Lung (tissue), 17 donors: ENCODE measurements at places on chromosomes 4 and X. TPM values are rescaled to one million over a fixed set of nuclear protein-coding genes. Genes with fewer than 3 reads are reported as not detected.
A peak's percentile ranks its signal among the peaks of the same experiment; 100 is the strongest.

GRCh38 chr4:136319789-136320464 is 1212.4 kb downstream of the PCDH18 start:
- no peaks in the 10 kb centered on the region for H3K27me3 ChIP-seq

DNA sequence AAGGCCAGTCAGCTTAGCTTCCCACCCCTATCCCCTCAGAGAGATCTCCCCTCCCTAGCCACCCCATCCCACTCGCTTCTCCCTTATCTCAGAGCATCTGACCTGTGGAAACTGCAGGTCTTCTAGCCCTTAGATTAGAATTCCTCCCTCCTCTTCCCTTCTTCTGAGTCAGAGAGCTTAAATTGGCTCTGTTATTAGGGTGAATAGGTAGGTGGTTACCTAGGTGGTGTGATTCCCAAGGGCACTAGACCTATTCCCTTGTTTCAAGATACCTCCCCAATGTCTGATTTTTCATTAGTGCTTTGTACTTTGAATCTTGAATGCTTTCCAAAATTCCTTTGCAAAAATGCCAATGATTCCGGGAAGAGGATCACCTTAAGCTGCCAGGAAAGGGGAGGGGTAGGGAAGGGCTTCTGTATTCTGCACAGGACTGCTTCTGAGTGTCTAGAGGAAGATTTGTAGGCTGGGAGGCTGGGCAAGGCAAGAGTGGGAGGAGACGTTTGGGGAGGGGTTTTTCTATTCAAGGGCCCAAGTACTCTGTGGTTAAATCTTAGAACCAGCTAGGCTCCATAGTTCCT is 24.5 kb upstream of the MSN start:
- peak; percentile 11 for DNase-seq
- no peaks in the 10 kb centered on the region for H3K4me1 ChIP-seq
- no peaks in the 10 kb centered on the region for H3K27me3 ChIP-seq
- peaks cover 1% of the 10 kb centered on the region for H3K36me3 ChIP-seq

- peaks cover 4% of the 10 kb centered on the region for H3K4me1 ChIP-seq
- no peaks in the 10 kb centered on the region for H3K36me3 ChIP-seq
- no peak overlapping the region for H3K27ac ChIP-seq
- H3K4me3 ChIP-seq: no peak overlapping the region
These were observed 105.8 kb downstream of the REPS2 start for GRCh38 chrX:17052210-17052609.

- no peak overlapping the region for H3K4me3 ChIP-seq
- H3K27me3 ChIP-seq: peaks cover 7% of the 10 kb centered on the region
- DNase-seq: no peak
- H3K27ac ChIP-seq: no peak overlapping the region
- H3K4me1 ChIP-seq: peaks cover 22% of the 10 kb centered on the region
These were observed 83.1 kb downstream of the SORBS2 start for GRCh38 chr4:185728893-185729292.

- DNase-seq: peak; percentile 91
- peaks cover 14% of the 10 kb centered on the region for H3K36me3 ChIP-seq
- no peak overlapping the region for H3K4me3 ChIP-seq
- H3K27me3 ChIP-seq: no peaks in the 10 kb centered on the region
These were observed 51.0 kb downstream of the GUCY1B1 start for GRCh38 chr4:155809835-155810234.

DNA sequence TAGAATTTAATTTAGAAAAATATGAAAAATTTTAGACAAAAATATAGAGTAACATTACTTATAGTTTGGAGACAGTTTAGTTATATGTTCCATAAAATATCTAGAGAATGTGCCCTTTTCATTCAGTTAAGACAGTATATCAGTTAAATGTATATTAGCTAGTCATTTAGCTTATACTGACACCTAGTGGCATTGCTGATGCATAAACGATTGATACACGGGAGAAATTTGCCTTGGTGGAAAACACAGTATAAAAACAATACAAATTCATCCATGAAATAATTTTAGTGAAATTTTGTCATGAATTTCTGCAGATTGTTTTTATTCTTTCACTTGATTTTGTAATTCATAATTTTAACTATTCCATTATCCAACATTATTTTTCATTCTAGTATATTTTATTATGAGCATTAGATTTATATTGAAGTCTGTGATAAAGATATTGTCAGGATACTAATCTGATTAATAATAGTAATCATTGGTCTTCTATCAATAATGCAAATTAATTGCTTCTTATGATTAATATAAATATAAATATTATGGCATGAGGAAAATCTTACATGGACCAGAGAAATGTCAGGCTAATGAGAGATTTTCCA is 219.0 kb downstream of the TLL1 start:
- no peak overlapping the region for H3K27ac ChIP-seq
- no peaks in the 10 kb centered on the region for H3K27me3 ChIP-seq
- H3K4me3 ChIP-seq: no peak overlapping the region
- no peak for DNase-seq

- H3K4me3 ChIP-seq: no peak overlapping the region
- no peak for DNase-seq
- H3K4me1 ChIP-seq: no peaks in the 10 kb centered on the region
These were observed 796.8 kb downstream of the ADGRL3 start for GRCh38 chr4:61996943-61997342.

- no peaks in the 10 kb centered on the region for H3K4me1 ChIP-seq
- H3K27me3 ChIP-seq: peaks cover 3% of the 10 kb centered on the region
- no peak for DNase-seq
- H3K4me3 ChIP-seq: no peak overlapping the region
- H3K27ac ChIP-seq: no peak overlapping the region
These were observed 137.5 kb downstream of the ZNF674 start for GRCh38 chrX:46407753-46408130.

- no peak overlapping the region for H3K27ac ChIP-seq
- no peaks in the 10 kb centered on the region for H3K4me1 ChIP-seq
- no peaks in the 10 kb centered on the region for H3K36me3 ChIP-seq
- no peaks in the 10 kb centered on the region for H3K27me3 ChIP-seq
These were observed 8.0 kb upstream of the CDKN2AIP start for GRCh38 chr4:183436417-183436816.

GRCh38 chrX:97909245-97909644 is 1025.5 kb downstream of the RPA4 start:
- H3K4me1 ChIP-seq: no peaks in the 10 kb centered on the region
- peaks cover 2% of the 10 kb centered on the region for H3K27me3 ChIP-seq
- no peak for DNase-seq

- no peaks in the 10 kb centered on the region for H3K27me3 ChIP-seq
- no peaks in the 10 kb centered on the region for H3K4me1 ChIP-seq
- H3K4me3 ChIP-seq: no peak overlapping the region
These were observed 229.6 kb downstream of the FBXO8 start for GRCh38 chr4:174053895-174054294.

DNA sequence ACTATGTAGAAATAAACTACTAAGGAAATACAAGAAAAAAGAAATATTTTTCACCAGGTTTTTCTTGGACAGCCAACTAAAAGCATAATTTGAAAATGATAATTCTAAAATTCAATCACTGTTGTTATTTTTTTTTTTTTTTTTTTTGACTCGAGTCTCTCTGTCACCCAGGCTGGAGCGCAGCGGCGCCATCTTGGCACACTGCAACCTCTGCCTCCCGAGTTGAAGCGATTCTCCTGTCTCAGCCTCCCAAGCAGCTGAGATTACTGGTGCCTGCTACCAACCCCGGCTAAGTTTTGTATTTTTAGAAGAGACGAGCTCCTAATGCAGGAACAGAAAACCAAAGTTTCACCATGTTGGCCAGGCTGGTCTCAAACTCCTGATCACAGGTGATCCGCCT is 122.3 kb upstream of the UGT8 start:
- H3K4me1 ChIP-seq: no peaks in the 10 kb centered on the region
- H3K4me3 ChIP-seq: no peak overlapping the region
- H3K27ac ChIP-seq: no peak overlapping the region
- H3K27me3 ChIP-seq: no peaks in the 10 kb centered on the region
- H3K36me3 ChIP-seq: no peaks in the 10 kb centered on the region

DNA sequence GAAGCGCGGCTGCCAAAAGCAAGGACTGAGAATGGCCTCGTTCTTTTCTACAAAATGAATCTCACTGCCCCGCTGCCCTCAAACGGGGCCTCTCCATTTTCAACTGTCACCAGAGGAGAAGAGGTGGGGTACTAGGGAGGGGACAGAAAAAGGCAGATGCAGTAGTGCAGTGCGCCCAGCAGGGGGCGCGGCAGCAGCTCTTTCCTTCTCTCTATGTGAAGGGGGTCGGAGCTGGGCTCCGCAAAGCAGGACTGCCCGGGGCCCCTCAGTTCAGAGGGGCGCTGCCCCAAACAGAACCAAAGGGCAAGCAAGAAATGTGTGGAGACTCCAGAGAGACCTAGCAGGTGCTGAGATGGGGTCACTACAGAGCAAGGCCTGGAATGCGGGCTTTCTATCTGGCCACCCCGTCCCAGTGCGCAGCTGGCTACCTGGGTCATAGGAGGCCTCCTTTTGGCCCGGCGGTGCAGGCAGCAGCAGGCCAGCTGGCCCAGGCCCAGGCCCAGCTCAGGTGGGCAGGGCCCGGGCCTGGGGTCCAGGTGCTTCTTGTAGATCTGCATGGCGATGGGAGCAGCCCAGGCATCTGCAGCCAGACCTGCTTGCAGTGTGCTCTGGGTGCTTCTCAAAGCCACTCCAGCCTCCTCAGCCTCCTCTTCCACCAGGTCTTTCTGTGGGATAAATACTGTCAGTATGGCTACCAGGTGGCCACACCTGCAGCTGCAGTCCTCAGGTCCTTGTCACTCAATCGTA is 5.9 kb downstream of the IRAK1 start:
- peaks cover 3% of the 10 kb centered on the region for H3K4me1 ChIP-seq
- no peaks in the 10 kb centered on the region for H3K27me3 ChIP-seq
- H3K36me3 ChIP-seq: no peaks in the 10 kb centered on the region
- peak; percentile 61 for DNase-seq
- no peak overlapping the region for H3K27ac ChIP-seq

GRCh38 chr4:1569461-1570151 is 114.5 kb downstream of the FAM53A start:
- peaks cover 9% of the 10 kb centered on the region for H3K27me3 ChIP-seq
- H3K4me3 ChIP-seq: no peak overlapping the region
- no peaks in the 10 kb centered on the region for H3K36me3 ChIP-seq

DNA sequence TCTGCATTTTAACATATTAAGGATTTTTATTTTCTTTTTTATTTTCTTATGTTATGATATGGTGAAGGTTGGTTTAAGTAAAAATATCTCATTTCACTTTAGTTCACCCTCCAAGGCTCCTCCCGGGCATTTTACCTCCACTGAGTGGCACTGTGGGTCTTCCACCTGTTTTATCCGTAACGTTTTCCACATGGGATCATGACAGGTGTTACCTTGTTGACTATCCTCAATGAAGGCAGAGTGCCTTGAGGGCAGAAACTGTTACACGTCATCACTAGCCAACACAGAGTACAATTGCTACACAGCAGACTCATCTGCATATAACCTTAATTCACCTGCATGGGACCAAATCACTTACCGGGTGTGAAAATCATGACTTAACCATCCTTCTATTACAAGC is 105.8 kb downstream of the GEMIN8 start:
- H3K4me1 ChIP-seq: no peaks in the 10 kb centered on the region
- H3K36me3 ChIP-seq: no peaks in the 10 kb centered on the region
- no peak overlapping the region for H3K4me3 ChIP-seq
- no peaks in the 10 kb centered on the region for H3K27me3 ChIP-seq
- DNase-seq: no peak

- H3K4me1 ChIP-seq: no peaks in the 10 kb centered on the region
- H3K27ac ChIP-seq: no peak overlapping the region
- H3K27me3 ChIP-seq: no peaks in the 10 kb centered on the region
- H3K4me3 ChIP-seq: no peak overlapping the region
- peaks cover 31% of the 10 kb centered on the region for H3K36me3 ChIP-seq
These were observed 121.7 kb downstream of the PDS5A start for GRCh38 chr4:39855909-39856512.

GRCh38 chr4:40289366-40290188 is 45.6 kb upstream of the CHRNA9 start:
- no peak overlapping the region for H3K4me3 ChIP-seq
- no peak overlapping the region for H3K27ac ChIP-seq
- DNase-seq: no peak
- no peaks in the 10 kb centered on the region for H3K36me3 ChIP-seq
- H3K27me3 ChIP-seq: no peaks in the 10 kb centered on the region
- no peaks in the 10 kb centered on the region for H3K4me1 ChIP-seq

DNA sequence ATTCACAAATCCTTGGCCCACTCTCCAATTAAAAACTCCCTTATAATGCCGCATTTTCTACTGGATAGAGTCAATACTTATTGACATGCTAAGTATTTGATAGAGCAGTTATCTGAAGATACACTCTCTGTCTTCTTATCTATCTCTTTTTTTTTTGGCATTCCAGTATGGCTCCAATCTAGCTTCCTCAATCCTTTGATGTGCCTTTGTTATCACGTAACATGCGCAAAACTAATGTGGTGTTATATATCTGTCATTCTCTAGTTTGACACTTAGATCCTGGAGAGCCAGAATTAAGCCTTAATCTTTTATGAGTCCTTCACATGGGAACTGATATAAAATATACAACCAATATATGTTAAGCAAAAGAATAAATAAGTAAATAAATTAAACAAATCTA is 54.7 kb downstream of the VSIG4 start:
- no peak overlapping the region for H3K27ac ChIP-seq
- no peak for DNase-seq
- no peaks in the 10 kb centered on the region for H3K27me3 ChIP-seq
- H3K4me3 ChIP-seq: no peak overlapping the region

- H3K27ac ChIP-seq: no peak overlapping the region
- DNase-seq: no peak
- peaks cover 4% of the 10 kb centered on the region for H3K27me3 ChIP-seq
- H3K4me3 ChIP-seq: no peak overlapping the region
- peaks cover 18% of the 10 kb centered on the region for H3K4me1 ChIP-seq
These were observed 113.9 kb downstream of the GPR143 start for GRCh38 chrX:9651737-9652136.

- no peak overlapping the region for H3K27ac ChIP-seq
- no peaks in the 10 kb centered on the region for H3K36me3 ChIP-seq
- no peak overlapping the region for H3K4me3 ChIP-seq
- H3K4me1 ChIP-seq: no peaks in the 10 kb centered on the region
These were observed 47.1 kb downstream of the NDST3 start for GRCh38 chr4:118081434-118081833.

DNA sequence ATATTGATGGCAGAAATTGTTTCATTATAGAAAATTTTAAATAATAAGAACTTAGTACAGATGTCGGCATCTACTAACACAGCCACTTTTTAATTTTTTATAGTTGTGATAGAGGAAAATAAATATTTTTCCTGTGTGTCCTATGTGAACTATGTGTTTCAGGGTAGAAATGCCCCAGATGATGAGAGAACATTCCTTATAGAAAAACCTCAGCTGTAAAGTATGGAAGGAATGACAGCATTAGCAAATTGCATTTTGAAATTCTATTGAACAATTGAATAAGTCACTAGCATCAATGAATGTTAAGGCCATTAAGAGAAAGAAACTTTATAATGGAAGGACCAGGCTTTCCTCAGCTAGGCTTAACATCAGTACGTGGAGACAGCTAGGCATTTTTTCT is 149.2 kb downstream of the CFAP299 start:
- H3K27ac ChIP-seq: no peak overlapping the region
- no peak for DNase-seq
- H3K4me1 ChIP-seq: no peaks in the 10 kb centered on the region
- H3K4me3 ChIP-seq: no peak overlapping the region

GRCh38 chr4:102624505-102624904 is 123.3 kb downstream of the NFKB1 start:
- H3K27me3 ChIP-seq: no peaks in the 10 kb centered on the region
- no peaks in the 10 kb centered on the region for H3K36me3 ChIP-seq
- H3K27ac ChIP-seq: no peak overlapping the region
- H3K4me3 ChIP-seq: no peak overlapping the region
- no peaks in the 10 kb centered on the region for H3K4me1 ChIP-seq
- no peak for DNase-seq

Gene LRBA
- total RNA-seq: 54.8 TPM

Gene TASL
- total RNA-seq: 4.6 TPM

Gene NPY5R
- total RNA-seq: 0.26 TPM

Gene ESX1
- total RNA-seq: not detected

Gene TLR2
- 186 TPM for total RNA-seq

Gene LARP7
- total RNA-seq: 75.5 TPM

Gene PLK4
- 2.4 TPM for total RNA-seq
